ENCODE measurements at places on chromosomes 13 and 19.

DNA sequence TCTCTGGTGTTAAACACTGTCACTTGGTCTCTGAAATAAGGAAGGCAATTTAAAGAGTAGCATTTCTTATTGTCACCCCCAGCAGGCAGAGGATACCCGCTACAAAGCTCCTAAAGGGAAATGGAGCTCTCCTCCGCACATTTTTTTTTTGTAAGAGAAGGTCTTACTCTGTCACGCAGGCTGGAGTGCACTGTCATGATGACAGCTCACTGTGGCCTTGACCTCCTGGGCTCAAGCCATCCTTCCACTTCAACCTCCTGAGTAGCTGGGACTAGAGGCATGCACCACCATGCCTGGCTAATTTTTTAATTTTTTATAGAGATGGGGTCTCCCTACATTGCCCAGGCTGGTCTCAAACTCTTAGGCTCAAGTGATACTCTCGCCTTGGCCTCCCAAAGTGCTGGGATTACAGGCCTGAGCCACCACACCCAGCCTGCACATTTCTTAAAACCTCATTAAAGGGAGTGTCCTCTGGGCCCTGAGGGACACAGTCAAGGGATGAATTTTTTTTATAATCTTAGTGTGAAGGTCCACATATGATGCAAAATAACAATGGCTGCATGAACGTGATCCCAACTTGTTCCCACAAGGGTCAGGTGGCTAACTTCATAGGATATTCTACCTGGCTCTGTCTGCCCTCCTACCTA is 32.1 kb downstream of the SLC25A30 start:
- no peak for DNase-seq

DNA sequence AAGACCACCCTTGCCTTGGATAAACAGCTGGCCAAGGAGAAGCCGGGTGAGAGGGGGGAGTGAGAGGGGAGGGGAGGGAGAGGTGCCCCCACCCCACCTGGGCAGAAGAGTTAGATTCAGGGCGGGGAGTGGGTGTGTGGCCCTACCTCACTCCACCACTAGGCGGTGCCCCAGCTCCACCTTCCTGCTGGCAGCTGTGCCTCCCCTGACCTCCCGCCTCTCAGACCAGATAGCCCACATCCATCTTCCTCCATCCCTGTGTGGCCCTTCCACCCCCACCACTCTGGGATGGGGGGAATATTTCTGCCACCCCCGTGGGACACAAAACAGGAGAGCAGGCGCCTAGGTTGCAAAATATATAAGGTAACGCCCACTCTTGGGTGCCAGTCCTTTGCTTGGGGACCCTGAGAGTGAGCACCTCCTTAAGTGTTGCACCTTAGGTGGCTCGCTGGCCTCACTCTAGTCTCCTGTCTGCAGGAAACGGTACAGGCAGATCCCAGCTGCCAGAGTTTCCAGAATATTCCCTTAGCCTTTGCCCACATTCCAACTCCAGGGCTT is 13.8 kb upstream of the EHD2 start:
- peak; percentile 76 for DNase-seq

DNA sequence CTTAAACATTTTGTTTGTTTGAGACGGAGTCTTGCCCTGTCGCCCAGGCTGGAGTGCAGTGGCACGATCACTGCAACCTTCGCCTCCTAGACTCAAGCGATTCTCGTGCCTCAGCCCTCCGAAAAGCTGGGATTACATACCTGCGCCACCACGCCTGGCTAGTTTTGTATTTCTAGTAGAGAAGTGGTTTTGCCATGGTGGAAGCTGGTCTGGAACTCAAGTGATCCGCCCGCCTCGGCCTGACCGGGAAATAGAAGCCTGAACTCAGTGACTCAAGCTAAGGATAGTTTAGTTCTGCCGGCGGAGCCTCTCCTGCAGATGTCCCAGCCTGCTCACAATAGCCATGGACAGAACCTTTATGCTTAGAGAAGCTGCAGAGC is 53.0 kb upstream of the ZNF254 start:
- peak; percentile 65 for DNase-seq

DNA sequence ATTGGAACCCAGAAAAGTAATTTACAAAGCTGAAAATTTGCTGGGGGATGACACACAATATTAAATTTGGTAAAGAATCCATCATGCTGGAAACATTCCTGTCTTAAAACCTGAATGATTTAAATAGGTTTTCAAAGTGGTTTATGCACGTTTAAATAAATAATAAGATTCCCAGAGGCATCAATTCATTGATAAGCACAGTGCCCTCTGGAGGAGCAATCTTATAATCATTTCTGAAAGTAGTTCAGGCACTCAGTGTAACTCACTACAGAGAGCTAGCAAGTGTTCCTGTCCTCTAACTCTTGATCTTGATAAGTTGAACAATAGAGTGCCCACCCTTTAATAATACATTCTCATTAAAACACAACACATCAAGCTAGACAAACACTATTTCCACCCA is 43.5 kb upstream of the SHISA2 start:
- DNase-seq: no peak

- DNase-seq: no peak
Observed at GRCh38 chr19:49272204-49272603, 52.8 kb downstream of the SLC6A16 start.

GRCh38 chr19:40607311-40608239 is 6.4 kb downstream of the LTBP4 start:
- peak; percentile 50 for DNase-seq

- no peak for DNase-seq
Observed at GRCh38 chr13:40553356-40553755, 113.1 kb downstream of the FOXO1 start.
